ENCODE measurements at places on chromosomes 2 and 18.

DNA sequence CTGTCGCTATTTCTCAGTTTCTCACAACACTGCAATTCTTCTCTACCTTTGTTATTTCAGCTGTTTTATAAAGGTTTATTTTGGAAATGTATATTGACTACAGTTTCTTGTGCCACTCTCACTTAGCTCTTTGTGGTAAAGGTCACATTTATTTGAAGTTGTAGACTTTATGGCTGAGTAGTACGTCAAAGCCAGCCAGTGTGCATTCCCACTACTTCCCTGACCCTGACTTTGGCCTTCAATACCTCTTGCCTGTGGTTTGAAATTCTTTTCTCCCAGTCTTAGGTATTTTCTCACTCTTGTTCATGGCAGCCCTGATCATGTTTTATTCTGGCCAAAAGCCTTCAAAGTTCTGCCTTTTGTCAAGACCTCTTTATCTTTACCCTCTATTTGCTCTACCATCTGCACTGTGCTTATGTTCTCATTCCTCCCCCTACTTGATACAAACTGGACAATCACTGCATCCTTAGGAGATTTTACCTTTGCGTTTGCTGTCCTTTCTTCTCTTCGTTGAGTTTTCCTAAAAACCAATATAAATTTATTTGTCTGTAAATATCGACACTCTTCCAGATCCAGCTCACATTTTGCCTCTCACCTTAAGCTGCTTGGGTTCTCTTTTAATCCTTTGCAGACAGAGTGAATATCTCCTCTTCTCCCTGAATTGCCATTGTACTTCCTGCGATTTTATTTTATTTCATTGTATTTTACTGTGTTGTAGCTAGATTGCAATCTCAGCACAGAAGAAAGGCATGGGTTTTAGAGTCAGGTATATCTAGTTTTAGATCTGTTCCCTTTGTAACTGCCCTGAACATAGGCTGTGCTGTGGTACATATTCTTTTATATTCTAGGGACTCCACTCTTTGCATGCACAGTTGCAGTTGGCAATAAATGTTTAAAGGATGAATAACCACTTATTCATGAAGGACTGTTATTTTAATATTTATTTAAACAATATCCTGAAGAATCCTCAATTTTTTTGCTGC lies 31.2 kb downstream of the GULP1 start:
- no peak for DNase-seq

GRCh38 chr2:177147093-177147694 lies 65.4 kb upstream of the HNRNPA3 start:
- no peak for DNase-seq

GRCh38 chr18:33195795-33196194 lies 244.7 kb downstream of the CCDC178 start:
- no peak for DNase-seq

GRCh38 chr18:75215663-75216062 lies 5.1 kb downstream of the TSHZ1 start:
- DNase-seq, result no peak

GRCh38 chr2:231597627-231598026 lies 5.0 kb downstream of the TEX44 start:
- DNase-seq, result no peak

DNA sequence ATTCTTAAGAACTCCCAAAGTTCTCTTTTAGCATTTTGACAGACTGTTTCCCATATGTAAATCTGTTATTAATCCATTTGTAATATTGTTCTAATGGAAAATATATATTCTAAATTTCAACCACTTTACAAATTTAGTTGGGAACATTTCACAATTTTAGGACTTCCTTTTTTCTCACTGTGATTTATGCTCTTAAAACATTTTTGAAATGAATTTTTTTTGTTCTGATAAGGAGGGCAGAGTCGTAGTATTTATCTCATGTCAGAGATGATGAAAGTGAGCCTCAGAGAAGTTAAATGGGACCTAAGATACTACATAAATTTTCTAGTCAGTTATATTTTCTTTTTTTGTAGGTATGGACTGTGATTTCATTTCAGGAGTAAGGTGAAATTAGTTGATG lies 26.6 kb downstream of the RASGRP3 start:
- DNase-seq, result no peak

DNA sequence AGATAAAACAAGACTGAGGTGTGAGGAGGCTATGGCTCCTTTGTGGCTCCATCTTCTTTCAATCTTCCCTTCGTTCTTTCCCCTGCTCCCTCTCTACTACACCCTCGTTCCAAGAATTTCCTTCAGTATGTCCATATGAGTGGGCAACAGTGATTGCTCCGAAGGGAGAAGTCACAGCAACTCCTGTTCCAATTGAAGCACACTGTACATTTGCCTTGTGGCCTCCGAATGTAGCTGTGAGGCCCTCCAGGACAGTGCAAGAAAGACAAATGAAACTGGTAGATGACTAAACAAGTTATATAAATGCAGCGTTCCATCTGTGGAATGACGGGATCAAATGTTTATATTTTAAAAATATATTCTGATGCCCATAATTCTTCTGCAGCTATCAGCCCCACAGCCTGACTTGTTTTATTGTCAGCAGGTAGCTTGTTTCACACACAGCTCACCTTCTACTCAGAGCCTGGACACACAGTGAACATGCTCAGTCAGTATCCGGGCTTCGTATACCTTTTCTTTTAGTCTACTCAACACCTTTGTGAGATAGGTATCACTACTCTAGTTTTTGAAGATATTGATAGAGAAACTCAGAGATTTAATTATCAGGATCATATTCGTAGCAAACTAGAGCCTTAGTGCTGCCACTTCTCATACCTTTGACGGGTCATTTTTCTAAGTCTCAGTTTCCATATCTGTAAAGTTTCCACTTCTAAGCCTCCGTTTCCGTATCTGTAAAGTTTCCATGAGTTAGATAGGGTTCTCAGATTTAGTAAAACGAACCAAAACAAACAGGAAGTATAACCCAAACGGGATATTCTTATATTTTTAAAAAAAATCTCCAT lies 216.7 kb upstream of the STON1 start:
- DNase-seq, result no peak

GRCh38 chr2:224114428-224114827 lies 75.3 kb upstream of the SERPINE2 start:
- no peak for DNase-seq

GRCh38 chr2:33426666-33427231 lies 49.7 kb upstream of the RASGRP3 start:
- DNase-seq, result no peak

- DNase-seq, result no peak
These were observed 112.2 kb downstream of the SOS1 start for GRCh38 chr2:39008665-39009064.

DNA sequence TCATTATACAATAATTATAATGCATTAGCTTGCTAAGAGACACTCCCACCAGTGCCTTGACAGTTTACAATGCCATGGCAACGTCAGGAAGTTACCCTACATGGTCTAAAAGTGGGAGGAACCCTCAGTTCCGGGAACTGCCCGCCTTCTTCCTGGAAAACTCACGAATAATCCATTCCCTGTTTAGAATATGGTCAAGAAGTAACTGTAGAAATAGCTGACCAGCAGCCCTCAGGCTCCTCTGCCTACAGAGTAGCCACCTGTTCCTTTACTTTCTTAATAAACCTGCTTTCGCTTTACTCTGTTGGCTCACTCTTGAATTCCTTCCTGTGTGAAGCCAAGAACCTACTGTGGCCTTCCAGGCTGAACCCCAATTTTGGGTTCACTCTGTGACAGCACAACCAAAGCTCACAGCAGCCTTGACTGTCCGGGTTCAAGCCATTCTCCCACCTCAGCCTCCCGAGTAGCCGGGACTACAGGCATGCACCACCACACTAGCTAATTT lies 20.0 kb upstream of the PTPN2 start:
- peak; percentile 24 for DNase-seq

GRCh38 chr2:143688815-143689214 lies 559.6 kb downstream of the ARHGAP15 start:
- no peak for DNase-seq

GRCh38 chr2:61471905-61472805 lies 1.3 kb upstream of the USP34 start:
- DNase-seq, result no peak

DNA sequence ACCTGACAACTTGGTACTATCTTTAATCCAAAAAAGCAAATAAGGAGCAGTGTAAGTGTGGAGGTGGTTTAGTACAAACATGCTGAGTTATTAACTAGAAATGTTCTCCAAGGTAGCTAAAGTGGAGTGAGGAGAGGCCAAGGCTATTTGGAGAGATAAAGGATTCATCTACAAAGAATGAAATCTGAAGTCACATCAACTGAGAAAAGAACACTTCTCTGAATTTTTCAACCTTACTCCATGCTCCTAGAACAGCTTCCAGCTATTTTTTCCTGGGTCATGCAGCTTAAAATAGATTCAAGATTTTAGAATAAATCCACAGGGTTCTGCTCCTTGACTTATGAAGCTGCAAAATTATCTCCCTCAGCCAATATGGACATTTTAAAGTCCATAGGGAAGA lies 18.7 kb downstream of the IMMT start:
- no peak for DNase-seq

DNA sequence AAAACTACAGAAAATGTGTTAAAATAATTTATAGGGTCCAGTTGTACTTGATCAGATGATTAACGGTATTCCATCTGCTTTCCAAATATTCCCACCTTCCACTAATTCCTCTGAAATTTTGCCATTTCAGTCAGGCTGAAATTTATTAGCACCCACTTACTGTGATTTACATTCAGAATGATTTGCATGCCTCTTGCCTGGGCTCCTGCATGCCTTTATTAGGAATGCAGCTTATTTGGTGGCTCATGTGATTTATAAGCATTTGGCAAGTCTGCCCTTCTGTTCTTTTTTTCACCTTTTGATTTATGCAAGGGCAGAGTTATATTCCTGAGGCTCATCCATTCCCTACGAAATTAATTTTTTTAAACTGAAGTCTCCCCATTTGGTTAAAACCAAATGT lies 1594.5 kb upstream of the PIK3C3 start:
- no peak for DNase-seq

GRCh38 chr2:95043300-95044093 lies 18.0 kb downstream of the MAL start:
- no peak for DNase-seq

- DNase-seq, result no peak
These were observed 130.3 kb upstream of the FAM98A start for GRCh38 chr2:33729353-33729752.

- no peak for DNase-seq
These were observed 84.9 kb upstream of the ZFP36L2 start for GRCh38 chr2:43311276-43311675.

DNA sequence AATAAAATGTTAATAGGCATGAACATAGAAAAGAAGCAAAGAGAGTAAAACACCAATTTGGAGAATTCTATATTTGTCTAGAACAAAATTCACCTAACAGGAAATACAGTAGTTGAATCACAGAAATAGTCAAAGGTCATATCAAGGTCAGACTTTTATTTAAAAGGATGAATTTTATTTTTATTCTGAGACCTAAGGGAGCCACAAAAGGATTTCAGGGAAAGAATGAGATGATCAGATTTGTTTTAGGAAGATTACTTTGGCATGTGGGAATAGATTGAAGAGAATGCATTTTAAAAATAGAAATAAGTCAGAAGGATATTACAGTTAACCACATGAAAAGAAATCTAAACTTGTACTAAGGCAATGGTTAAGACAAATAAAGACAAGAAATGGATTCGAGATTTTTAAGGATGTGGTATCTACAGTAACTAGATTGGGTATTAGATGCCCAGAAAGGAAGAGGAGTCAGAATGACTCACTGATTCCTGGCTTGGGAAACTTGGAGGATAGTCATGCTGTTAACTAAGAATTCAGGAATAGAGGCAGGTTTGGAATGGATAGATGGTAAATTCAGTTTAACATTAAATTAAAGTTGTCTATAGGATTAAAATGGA lies 56.0 kb downstream of the METTL4 start:
- DNase-seq, result no peak

GRCh38 chr2:238557936-238558335 lies 131.2 kb downstream of the ASB1 start:
- DNase-seq, result no peak

- DNase-seq, result no peak
These were observed 43.2 kb upstream of the FHL2 start for GRCh38 chr2:105442056-105442455.

GRCh38 chr2:238267884-238268680 lies 20.3 kb downstream of the PER2 start:
- no peak for DNase-seq

DNA sequence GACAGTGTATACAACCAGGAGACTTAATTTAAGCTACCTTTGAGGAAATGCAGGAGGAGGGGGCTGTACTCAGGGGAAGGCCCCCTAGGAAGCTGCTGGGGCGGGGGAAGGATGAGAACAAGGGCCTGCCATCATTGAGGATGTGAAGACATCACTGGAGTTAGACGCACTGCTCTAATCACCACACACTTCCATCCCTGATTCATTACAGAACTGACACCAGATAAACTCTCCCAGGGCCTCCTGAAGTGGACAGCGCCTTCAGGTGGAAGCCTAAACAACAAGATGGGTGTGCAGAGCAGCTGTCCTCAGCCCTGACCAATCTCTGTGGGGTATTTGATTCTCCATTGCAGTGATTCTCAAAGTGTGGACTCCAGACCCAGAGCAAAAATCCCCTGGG lies 30.6 kb upstream of the SLC35G4 start:
- DNase-seq, result no peak

DNA sequence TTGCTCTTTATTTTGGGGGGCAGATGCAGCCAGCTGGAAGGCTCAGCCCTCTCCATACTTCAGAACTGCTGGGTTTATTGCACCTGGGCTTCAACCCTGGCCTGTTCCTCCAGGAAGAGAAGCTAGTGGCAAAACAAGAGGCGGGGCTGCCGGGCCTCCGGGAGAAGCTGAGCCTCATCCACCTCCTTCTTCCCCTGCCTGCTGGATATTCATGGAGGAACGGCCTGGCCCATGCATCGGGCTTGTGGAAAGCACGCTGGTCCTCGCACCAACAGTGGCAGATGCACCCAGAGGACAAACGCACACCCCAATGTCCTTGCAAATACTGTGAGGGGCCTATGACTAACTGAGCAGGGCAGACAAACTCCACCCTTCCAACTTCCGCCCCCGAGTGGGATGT lies 30.6 kb downstream of the FAM178B start:
- no peak for DNase-seq

- no peak for DNase-seq
These were observed 7.9 kb downstream of the TMEM198 start for GRCh38 chr2:219551441-219552381.

DNA sequence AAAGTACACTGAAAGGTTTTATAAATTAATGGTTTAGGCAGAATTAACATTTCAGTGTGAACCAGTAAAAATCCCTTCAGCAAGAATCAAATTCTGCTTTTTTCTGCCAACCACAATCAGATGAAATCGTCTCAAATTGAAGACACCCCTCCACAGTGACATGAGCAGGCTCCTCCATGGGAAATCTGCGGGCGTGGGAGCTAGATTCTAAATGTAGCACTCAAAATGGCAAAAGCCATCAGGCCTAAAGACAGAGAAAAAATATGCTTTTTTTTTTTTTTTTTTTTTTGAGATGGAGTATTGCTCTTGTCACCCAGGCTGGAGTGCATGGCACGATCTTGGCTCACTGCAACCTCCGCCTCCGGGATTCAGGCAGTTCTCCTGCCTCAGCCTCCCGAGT lies 55.8 kb upstream of the MRPS9 start:
- no peak for DNase-seq

GRCh38 chr18:50405582-50406271 lies 30.9 kb downstream of the SKA1 start:
- DNase-seq, result no peak

- DNase-seq, result no peak
These were observed 19.9 kb downstream of the SH2D6 start for GRCh38 chr2:85438201-85439024.

GRCh38 chr2:236179236-236180075 lies 11.3 kb upstream of the GBX2 start:
- no peak for DNase-seq

GRCh38 chr2:85158559-85159273 lies 25.5 kb downstream of the TCF7L1 start:
- no peak for DNase-seq

Measured in stimulated activated CD4-positive, alpha-beta T cell treated with anti-CD3 and anti-CD28 coated beads, Interleukin-1b, Interleukin-23, amount 100 ng/mL, for 4 hours (primary cell).